Skin of body (tissue), 3 donors: ENCODE measurements at places on chromosomes 4 and X. TPM values are rescaled to one million over a fixed set of nuclear protein-coding genes. Genes with fewer than 3 reads are reported as not detected.

Gene ACOX3
- 27.2 TPM for total RNA-seq

Gene SMIM10L2A
- total RNA-seq = 0.99 TPM

Gene RAB9B
- 4.8 TPM for total RNA-seq

Gene ARHGAP4
- total RNA-seq = 14.4 TPM

Gene HSFX4
- not detected for total RNA-seq

Gene POU3F4
- 0.10 TPM for total RNA-seq

Gene SYNPO2
- total RNA-seq = 26.7 TPM

DNA sequence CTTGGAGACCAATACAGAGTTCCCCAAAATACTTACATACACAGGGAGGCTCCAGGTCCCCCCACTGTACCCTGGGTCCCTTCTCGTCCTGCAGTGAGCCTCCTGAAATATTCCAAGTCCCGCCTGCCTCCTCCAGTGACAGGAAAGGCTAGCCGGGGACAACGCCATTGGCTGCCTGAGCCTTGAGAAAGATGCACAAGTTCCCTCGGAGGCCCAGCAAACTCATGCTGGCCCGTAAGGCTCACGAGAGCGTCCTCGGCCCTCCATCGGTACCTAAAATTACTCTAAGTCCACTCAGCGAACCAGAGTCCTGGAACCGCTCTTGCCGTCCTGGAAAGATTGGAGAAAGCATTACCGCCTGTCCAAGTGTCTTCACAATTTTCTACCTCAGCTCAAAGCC, 228.6 kb downstream of the ADAM29 start:
- DNase-seq = no peak

GRCh38 chr4:8700531-8700930, 108.0 kb downstream of the CPZ start:
- no peak for DNase-seq

GRCh38 chrX:131845201-131845600, 177.9 kb upstream of the STK26 start:
- no peak for DNase-seq

DNA sequence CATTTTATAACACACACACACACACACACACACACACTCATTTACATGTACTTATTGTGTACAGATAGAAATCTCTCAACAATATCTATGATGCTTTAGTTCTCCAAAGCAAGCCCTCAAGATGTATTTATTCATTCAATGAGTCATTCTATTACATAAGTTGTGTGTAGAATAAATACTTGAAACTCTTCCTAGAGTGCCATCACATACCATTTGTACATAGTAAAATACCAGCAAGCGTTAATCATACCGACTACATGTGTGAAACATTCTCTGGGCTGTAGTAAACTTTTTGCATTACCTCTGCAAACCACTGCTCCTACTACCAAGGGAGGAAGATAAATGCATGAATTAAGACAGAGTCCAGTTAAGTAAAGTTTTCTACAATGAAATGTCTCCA, 70.9 kb downstream of the EPHA5 start:
- DNase-seq = no peak

DNA sequence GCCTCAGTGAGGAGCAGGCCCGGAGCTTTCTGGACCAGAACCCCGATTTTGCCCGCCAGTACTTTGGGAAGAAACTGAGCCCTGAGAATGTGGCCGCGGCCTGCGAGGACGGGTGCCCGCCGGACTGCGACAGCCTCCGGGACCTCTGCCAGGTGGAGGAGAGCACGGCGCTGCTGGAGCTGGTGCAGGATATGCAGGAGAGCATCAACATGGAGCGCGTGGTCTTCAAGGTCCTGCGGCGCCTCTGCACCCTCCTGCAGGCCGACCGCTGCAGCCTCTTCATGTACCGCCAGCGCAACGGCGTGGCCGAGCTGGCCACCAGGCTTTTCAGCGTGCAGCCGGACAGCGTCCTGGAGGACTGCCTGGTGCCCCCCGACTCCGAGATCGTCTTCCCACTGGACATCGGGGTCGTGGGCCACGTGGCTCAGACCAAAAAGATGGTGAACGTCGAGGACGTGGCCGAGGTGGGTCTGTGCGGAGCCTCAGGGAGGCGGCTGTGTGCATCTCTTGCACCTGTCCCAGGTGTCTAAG, 323 bp downstream of the PDE6B start:
- no peak for DNase-seq

GRCh38 chr4:112284662-112285411, 867 bp downstream of the TIFA start:
- peak; percentile 11 for DNase-seq

DNA sequence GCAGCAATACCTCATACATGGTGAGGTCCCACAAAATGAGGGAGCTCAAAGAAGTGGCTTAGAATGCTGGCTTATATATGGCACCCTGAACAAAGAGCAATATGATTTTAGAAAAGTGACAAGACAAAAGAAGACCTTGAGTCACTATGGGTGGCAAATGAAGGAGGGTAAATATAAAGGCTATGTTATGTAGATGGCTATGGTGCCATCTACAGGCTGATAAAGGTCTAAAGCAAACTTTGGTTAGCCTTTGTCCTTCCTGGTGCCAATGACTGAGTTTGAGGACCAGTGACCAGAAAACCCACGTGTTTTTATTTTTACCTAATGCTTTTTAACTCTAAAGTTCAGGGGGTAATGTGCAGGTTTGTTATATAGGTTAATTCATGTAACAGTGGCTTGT, 151.8 kb downstream of the CCNG2 start:
- DNase-seq = no peak

GRCh38 chr4:120927801-120928409, 5.4 kb upstream of the PRDM5 start:
- DNase-seq = no peak

- no peak for DNase-seq
Measured at GRCh38 chrX:107601759-107602158, 26.6 kb upstream of the PRPS1 start.

DNA sequence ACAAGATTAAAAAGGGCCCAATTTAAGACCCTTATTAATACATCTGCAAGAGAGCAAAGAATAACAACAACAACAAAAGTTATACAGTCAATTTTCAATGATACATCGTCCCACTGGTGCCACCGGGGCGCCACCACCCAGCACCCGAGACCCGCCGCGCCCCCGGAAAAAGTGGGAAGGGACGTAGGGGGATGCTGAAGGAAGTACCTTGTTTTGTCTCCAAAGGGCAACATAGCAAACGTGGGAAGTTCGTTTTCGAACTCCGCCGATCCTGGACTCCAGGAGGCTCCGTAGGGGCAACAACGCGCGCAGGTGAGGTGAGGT, 1.7 kb downstream of the PDE5A start:
- DNase-seq = no peak

GRCh38 chr4:71827826-71828225, 43.9 kb upstream of the GC start:
- no peak for DNase-seq

GRCh38 chr4:48270951-48271473, 1.4 kb upstream of the TEC start:
- no peak for DNase-seq
